Kasumi-1 (cell line): ENCODE measurements at places on chromosomes 5 and 9.

GRCh38 chr5:56575821-56576220, 239.5 kb upstream of the MAP3K1 start:
- no peak for DNase-seq

DNA sequence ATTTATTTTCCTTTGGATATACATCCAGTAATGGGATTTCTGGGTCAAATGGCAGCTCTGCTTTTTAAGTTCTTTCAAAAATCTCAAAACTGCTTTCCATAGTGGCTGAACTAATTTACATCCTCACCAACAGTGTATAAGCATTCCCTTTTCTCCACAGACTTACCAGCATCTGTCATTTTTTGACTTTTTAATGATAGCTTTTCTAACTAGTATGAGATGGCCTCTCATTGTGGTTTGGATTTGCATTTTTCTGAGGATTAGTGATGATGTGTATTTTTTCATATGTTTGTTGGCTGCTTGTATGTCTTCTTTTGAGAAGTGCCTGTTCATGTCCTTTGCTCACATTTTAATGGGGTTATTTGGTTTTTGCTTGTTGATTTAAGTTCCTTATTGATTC, 90.0 kb upstream of the HMHB1 start:
- no peak for DNase-seq

- no peak for DNase-seq
These were observed 67.1 kb upstream of the SNX2 start for GRCh38 chr5:122707796-122708195.

GRCh38 chr5:15889001-15889400, 290.6 kb downstream of the MARCHF11 start:
- DNase-seq: no peak

DNA sequence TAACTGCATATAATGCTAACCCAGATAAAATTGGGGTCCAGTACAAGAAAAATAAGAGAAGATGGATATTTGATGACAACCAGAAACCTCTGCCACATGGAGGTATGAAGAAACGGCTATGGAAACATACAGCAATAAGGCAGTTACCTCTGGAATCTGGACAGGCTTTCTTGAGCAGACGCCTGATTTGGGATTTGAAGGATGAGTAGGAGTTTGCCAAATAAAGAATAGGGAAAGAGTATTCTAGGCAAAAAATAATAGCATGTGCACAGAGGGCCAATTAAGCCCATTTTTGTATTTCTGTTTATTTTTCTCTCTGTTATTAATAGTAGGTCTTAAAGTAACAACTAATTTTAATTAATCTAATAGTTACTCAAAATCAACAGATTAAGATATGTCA, 144.9 kb downstream of the ADAMTSL1 start:
- no peak for DNase-seq

- no peak for DNase-seq
These were observed 10.4 kb downstream of the LHX3 start for GRCh38 chr9:136194540-136194939.
